Anterior cingulate cortex (tissue), 58 donors: ENCODE measurements at places on chromosomes 13 and 19.
A peak's percentile ranks its signal among the peaks of the same experiment; 100 is the strongest.

GRCh38 chr19:3057275-3057714 lies 5.0 kb downstream of the TLE5 start:
- DNase-seq = peak; percentile 72

GRCh38 chr13:36382030-36382429 lies 35.8 kb upstream of the SPART start:
- DNase-seq = no peak

- no peak for DNase-seq
These were observed 15.5 kb downstream of the STAP2 start for GRCh38 chr19:4322942-4323665.

DNA sequence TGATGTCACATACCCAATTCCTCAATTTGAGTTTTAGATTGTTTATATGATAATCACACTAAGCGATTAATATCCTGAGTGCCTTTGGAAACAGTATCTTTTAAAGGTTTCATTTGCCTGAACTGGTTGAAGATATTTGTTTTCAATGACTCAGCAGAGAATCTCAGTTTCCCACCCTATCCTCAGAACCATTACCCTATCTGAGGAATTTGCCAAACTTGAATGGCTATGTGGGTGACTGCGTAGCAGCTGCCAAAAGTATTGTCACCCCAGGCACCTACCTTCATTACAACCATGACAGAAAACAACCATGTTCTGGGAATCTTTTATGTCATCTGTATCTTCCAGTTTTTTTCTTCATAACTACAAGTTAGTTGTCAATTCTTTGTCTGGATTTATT lies 440.1 kb upstream of the NBEA start:
- DNase-seq = no peak

DNA sequence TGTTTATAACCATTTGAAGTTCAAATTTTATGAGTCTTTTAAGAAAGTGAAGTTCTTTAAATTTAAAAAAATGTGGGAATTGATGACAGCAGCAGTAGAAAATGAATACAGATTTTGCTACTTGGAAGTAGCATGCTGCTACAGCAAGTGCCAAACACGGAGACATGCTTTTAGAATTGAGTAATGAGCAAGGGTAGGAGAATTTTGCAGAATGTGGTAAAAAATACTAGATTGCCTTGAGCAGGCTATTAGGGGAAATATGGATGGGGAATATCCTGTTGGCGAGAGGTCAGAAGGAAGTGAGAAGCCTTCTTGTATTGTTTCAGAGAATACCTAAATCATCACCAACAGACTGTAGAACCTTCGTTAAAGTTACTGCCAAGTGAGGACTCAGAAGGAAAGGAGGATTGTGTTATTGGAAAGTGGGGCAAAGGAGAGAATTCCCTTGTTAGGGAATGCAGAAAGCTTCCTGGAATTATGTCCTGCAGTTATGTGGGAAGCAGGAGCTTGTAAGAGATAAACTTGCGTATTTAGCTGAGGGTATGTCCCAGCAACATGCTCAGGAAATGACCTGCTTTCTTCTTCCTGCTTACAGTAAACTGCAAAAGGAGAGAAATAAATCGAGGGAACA lies 32.4 kb upstream of the OXGR1 start:
- DNase-seq = no peak

DNA sequence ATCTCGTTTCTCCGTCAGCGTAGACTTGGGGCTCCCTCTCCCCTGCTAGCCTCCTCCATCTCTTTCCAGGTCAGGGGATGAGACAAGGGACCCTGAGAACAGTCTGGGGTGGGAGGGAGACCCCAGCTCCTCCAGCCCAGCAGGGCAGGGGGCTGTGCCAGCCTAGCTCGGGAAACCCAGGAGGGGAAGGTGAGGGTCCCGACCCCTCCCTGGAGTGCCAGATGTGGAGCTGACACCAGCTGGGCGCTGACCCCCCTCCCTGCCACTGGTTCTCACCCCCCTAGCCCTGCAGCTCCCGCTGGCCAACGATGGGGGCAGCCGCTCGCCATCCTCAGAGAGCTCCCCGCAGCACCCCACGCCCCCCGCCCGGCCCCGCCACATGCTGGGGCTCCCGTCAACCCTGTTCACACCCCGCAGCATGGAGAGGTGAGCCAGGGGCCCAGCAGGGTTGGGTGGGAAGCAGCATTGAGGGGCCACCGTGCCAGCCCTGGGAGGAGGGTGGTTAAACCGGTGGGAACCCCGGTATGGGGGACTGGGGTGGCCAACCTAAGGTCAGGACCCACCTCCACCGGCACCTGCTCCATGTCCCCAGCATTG lies 5.1 kb upstream of the TGFBR3L start:
- DNase-seq = no peak

GRCh38 chr19:13089139-13089856 lies 13.4 kb downstream of the LYL1 start:
- no peak for DNase-seq
